ENCODE measurements at places on chromosomes 5 and 9.

DNA sequence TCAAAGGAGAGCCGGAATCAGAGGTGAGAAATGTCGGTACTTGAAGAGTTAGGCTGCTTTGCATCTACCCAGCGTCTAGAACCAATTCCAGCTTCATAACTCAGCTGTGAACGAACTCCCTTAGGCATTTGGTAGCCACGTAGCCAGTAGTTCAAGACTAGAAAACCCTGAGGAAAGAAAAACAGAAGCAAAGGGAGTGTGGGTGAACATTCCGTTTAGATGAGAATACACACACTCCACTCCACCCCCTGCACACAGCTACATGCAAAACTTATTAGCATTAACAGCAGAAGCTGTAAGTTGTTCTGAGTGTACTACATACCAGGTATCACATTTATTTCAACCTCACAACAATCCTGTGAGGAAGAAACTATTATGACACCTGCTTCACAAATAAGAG, 78.3 kb downstream of the SMIM23 start:
- no peak for ATAC-seq

DNA sequence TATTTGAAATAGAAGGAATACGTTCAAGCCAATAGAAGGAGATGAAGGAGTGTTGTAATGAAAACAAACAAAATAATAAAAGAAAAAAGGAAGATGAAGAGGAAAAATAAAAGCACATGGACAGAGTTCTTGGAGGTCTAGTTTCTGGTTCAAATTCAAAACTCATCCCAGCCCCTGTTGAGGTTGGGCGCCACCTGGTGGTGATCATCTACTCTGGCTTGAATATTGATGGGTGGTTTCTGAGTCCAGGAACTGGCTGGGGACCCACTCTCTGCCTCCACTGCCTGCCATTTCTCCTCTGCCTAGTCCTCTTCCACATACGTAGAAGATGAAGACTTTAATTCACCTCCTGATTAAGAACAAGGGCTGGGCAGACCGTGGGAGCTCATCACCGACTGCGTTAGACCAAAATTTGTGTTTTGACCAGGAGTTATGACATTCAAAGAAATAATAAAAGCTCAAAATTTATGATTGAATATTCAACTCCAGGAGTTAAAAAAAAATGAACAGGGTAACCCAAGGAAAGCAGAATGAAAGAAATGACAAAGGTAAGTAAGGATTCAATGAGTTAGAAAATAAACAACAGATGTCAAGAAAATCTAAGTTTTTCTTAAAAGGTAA, 99.0 kb upstream of the SLC1A3 start:
- peak; percentile 31 for ATAC-seq

- no peak for ATAC-seq
Observed at GRCh38 chr5:68734781-68735180, 359.0 kb upstream of the SLC30A5 start.

DNA sequence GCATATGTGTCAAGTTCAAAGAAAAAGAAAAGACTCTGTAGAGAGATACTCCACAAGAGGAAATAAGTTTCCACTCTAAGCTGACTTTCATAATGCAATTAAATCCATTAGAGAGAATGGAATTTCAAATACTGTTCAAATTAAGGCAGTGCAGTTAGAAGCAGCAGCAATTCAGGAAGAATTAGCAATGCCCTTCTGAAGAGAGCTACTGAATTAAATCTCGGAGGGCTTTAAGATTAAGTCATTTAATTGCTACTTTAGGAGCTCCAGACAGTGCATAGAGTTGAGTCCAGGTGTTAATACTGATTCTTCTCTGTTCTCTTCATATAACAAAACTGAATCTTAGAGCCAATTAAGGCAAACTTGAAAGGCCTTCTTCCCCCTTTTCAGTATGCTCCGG, 8.5 kb downstream of the CDH12 start:
- ATAC-seq = no peak

Measured in gastroesophageal sphincter (tissue), 4 donors.